ENCODE measurements at places on chromosomes 6 and 20.

GRCh38 chr6:1240766-1241318, 71.1 kb upstream of the FOXQ1 start:
- DNase-seq, result peak; percentile 11

- DNase-seq, result peak; percentile 22
Measured at GRCh38 chr6:29685718-29686326, 4.9 kb upstream of the ZFP57 start.

DNA sequence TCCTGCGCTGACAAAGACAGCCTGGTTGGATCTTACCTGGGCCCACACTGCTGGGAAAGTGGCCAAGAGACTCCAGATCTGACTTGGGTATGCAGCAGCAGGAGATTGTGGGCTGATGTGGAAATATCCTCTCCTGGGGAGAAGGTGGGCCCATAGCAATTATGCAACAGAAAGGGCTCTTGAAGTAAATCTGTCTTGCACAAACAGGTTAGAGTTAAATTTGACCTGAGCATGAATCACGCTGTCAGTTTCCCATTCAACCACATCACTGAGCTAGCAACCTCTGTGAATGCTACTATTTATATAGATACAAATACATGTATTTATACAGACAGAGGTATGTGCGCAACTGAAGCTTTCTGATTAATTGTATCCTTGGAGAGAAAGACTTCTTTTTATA, 28.3 kb upstream of the PDYN start:
- DNase-seq, result no peak

DNA sequence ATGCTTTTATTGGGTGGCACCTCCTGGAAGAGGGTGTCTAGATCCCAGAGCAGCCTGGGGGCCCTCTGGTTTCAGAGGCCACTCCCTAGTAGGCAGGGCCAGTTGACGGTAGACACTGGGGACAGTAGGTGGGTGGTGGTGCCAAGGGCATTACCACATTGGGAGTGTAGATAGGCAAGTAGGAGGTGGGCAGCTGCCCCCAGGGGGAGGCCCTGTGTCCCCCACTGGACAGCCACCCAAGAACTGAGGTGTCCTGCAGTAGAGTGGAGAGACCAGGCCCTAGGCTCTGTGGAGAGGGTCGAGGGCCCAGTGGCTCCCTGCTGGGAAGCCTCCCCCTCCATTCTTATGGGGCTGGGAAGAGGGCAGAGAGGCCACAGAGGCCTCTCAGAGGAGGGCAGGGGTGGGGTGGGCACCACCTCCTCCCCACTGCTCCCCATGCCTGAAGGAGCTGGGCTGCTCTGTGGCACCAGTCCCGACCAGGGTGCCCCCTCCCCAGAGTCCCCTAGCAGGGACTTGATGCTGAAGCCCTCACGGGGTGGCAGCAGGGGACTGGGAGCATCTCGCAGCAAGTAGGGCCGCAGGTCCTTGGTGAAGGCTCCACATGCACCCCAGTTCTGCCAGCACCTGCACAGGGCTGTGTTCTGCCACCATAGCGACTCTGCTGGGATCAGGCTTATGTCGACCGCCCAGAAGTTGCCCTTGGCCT, 305.0 kb upstream of the KCNQ5 start:
- no peak for DNase-seq

DNA sequence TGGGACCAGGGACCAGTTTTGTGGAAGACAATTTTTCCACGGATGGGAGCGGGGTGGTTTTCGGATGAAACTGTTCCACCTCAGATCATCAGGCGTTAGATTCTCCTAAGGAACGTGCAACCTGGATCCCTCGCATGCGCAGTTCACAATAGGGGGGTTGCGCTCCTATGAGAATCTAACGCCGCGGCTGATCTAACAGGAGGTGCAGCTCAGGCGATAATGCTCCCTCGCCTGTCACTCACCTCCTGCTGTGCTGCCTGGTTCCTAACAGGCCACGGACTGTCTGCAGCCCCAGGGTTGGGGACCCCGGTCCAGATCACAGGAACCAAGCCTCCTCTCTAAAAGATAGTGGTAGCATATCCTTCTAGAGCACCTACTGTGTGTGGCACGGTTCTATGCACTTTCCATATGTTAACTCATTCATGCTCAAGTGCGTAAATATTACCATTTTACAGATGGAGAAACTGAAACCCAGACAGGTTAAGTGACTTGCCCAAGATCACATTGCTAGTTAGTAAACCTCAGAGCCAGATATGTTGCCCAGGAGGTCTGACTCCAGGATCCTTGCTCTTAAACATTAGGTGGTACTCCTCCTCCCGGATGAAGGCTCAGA, 25.3 kb downstream of the SPDEF start:
- no peak for DNase-seq

DNA sequence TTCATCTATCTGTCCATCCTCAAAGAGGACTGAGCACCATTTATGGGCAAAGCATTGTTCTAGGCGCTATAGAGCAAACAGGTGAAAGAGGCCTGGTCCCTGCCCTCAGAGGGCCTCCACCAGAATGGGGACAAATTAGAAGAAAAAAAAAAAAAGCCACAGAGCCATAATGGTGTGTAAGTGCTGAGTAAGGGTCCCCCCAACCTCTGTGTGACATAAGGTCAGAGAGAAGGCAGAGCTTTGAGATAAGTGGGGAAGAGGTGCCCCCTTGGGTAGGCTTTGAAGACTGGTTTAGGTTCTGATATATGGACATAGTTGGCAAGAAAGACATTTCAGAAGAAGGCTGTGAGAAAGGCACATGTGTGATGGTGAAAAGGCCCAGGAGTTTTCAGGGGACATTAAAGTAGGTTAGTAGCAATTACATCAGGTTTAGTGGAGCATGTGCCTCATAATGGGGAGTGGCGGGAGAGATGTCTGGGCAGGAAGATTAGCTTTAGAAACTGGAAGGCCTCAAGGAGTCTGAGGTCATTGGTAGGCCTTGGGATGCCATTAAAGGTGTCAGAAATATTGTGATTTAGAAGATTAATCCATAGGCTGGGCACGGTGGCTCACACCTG, 15.3 kb upstream of the ZBTB9 start:
- DNase-seq, result no peak

- DNase-seq, result peak; percentile 36
Measured at GRCh38 chr6:108421366-108421765, 126.5 kb downstream of the AFG1L start.

GRCh38 chr6:4280707-4281106, 145.3 kb upstream of the ECI2 start:
- peak; percentile 64 for DNase-seq

- no peak for DNase-seq
Measured at GRCh38 chr6:68468244-68468884, 166.7 kb upstream of the ADGRB3 start.

DNA sequence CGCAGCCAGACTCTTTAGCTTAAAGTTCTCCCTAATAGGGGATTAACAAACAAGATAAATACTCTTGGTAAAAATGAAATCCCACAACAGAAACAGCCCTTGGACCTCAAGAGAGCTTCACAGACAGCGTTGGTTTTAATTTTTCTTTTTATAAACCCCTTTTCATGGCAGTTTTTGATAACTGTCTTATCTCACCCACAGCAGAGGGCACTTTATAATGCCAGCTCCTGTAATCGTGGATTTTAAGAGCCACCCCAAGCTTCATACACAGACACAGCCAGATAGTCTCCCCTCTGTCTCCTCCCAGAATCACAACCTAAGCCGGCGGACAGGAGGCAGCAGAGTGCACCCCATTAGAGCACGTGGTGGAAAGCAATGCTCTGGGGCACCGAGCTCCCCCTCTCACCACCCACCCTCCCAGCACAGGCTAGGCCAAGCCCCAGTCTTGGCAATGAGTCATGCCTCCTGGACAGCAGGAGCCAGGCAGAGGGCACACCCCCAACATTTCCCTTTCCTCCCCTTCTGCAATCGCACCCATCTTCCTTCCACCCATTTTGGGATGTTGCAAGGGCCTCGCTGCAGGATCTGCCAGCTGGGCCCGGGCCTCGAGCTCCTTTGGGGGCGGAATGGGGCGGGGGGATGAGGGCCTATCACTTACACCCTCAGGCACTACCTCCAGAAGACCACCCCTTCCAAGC, 2.4 kb downstream of the JAG1 start:
- DNase-seq, result peak; percentile 96

DNA sequence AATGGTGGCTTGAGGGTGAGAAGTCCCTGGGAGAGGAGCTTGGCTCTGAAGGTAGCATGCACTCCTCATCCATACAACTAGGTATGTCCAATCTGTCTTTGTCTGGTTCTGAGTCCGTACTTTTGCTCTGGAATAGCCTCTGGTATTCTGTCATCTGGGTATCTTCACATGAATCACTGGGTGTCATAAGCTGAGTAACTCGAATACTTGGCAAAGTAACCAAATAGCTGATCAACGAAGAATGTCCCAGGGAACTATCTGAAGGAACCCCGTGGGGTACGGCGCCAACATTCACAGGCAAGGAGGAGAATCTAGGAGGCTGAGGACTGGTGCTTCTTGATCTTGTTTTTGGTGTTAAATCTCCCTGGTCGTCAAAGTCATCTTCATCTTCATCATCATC, 184.8 kb downstream of the HIVEP2 start:
- peak; percentile 48 for DNase-seq

DNA sequence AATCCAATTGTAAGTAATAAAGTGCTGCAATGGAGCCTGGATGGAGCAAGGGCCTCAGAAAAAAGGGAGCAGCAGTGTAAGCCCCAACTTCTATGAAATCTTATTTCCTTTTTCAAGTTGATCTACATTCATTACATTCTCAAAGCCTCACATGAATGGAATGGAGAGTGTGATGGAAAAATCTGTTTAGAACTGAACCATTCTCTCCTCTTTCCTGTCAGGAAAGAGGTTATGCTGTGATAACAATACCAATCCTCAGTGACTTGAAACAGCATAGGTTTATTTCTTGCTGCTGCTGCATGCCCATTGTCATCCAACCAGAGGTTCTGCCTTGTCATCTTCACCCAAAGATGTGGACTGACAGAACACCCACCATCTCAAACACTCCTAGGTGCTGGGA, 8.9 kb upstream of the OR2H2 start:
- DNase-seq, result no peak

GRCh38 chr20:23003881-23004460, 31.1 kb upstream of the SSTR4 start:
- DNase-seq, result no peak

DNA sequence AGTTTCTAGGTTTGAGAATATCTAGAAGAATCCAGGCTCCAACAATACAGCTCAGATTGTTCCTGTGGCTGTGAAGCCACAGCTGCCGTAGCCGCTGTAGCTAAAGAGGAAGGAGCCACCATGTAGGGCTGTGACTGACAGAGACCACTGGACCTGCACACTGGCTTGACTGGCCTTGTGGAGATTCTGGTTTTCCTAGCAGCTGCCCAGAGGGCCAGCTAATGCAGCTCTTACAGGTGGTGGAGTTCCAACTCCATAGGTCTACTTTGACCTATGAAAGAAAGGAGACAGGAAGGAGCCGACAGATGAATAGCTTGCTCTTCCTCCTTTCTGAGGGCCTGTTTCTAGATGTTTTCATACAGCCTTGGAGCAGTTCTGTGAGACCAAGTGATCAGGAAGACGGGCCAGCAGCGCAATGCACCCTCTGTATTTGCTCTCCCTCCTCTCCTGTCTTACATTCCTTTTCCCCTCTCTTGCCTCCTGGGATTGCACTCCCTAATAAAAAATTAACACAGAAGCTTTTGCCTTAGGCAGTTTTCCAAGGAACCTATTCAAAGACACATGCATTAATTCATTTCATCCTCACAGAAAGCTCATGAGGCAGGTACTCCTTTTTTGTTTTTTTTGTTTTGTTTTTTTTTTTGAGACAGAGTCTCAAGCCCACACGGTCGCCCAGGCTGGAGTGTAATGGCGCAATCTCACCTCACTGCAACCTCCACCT, 51.8 kb upstream of the MYB start:
- no peak for DNase-seq

GRCh38 chr6:147704691-147705090, 196.2 kb downstream of the SAMD5 start:
- no peak for DNase-seq

- DNase-seq, result no peak
Measured at GRCh38 chr20:3128275-3128984, 31.2 kb downstream of the FASTKD5 start.

DNA sequence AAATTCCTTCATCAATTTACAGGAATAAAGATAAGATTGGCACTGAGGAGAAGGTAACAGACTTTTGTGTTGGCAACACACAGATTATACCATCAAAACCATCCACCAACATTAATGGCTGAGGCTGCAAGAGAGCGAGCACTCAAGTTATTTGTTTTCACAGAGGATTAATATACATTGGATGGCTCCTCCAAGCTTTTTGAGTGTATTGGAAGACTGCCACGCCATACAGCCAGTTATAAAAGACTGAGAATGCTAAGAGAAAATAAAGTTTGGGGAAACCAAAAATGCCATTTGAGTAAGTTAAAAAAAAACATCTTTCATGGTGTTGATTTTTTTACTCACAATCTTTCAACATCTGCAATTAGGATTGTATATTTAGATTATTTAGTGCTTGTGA, 973.8 kb upstream of the SLC35B3 start:
- no peak for DNase-seq

GRCh38 chr20:8427419-8428040, 295.5 kb downstream of the PLCB1 start:
- no peak for DNase-seq

- no peak for DNase-seq
Measured at GRCh38 chr20:33859751-33860150, 48.6 kb downstream of the CHMP4B start.

GRCh38 chr20:19875376-19876221, 117.5 kb downstream of the RIN2 start:
- no peak for DNase-seq

- DNase-seq, result no peak
Measured at GRCh38 chr6:122754191-122754731, 25.3 kb upstream of the FABP7 start.

- no peak for DNase-seq
Measured at GRCh38 chr6:7335519-7335918, 22.5 kb upstream of the SSR1 start.

- peak; percentile 66 for DNase-seq
Measured at GRCh38 chr20:58459058-58459750, 56.0 kb downstream of the APCDD1L start.

All from RPMI7951 (cell line).